ENCODE measurements at places on chromosomes 1 and 21. TPM values are rescaled to one million over a fixed set of nuclear protein-coding genes. Genes with fewer than 3 reads are reported as not detected.

CENPL gene
- 3.7 TPM for total RNA-seq

PCBP3 gene
- 5.4 TPM for total RNA-seq

- DNase-seq: peak; percentile 66
Measured at GRCh38 chr21:30194701-30195299, 21.1 kb downstream of the CLDN8 start.

GRCh38 chr1:156625436-156626078 is 6.3 kb downstream of the HAPLN2 start:
- DNase-seq: peak; percentile 71

DNA sequence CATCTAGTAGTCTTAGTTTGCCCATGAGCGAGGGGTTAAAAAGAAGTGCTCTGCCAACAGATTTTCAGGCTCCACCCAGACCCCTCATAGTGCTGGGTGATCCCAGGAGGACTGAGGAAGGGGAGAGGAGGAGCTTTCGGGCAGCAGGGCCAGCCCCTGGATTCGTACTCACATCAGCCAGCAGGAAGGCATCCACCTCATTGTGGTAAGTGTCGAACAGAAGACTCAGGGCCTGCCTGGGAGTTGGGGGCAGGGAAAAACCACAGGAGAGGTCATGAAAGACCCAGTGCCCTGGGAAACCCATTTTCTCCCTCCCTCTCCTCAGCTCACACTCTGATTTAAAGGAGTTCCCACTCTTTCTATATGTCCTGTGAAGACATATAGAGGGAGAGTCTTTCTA is 34.9 kb downstream of the PIK3C2B start:
- no peak for DNase-seq

- DNase-seq: no peak
Measured at GRCh38 chr1:207312604-207312920, 8.9 kb upstream of the CD55 start.
